NCI-H187 (cell line): ENCODE measurements at places on chromosomes 11 and 22.
A peak's percentile ranks its signal among the peaks of the same experiment; 100 is the strongest.

- no peak for DNase-seq
Measured at GRCh38 chr11:34636127-34636526, 15.2 kb downstream of the EHF start.

DNA sequence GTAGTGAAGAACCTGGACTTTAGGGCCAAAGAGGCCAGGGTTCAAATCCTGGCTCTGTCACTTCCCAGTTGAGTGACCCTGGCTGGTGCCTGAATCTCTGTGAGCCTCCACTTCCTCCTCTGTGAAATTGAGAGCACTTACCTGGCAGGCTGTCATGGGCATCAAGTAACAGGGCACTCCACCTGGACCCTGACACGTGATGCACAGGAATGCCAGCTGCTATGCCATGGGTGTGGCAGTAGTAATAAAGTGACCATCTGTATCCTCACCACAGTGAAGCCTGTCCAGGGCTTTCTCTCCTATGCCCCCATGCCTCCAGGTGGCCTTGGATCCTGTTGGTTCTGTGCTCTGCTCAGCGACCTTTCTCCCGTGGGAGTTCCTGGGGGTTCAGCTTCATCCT is 29.8 kb upstream of the PPP6R3 start:
- DNase-seq = no peak

DNA sequence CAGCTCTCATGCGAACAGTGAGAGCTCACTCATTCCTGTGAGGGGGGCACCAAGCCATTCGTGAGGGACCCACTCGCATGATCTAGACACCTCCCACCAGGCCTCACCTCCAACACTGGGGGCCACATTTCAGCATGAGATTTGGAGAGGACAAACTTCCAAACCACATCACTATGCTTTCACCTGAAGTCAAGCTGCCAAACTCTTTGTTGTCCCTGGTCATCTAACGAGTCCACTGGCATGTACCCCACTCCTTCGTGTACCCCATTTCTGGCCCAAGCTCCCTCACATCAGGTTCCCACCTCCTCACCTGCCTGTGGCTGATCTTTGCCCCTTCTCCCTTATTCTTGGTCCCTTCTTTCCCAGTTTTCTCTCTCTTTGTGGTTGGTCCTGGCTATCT is 198.9 kb downstream of the ADAMTS15 start:
- DNase-seq = no peak

GRCh38 chr11:117997823-117998579 is 11.8 kb downstream of the IL10RA start:
- no peak for DNase-seq

GRCh38 chr11:2385156-2386151 is 8.3 kb downstream of the CD81 start:
- no peak for DNase-seq

DNA sequence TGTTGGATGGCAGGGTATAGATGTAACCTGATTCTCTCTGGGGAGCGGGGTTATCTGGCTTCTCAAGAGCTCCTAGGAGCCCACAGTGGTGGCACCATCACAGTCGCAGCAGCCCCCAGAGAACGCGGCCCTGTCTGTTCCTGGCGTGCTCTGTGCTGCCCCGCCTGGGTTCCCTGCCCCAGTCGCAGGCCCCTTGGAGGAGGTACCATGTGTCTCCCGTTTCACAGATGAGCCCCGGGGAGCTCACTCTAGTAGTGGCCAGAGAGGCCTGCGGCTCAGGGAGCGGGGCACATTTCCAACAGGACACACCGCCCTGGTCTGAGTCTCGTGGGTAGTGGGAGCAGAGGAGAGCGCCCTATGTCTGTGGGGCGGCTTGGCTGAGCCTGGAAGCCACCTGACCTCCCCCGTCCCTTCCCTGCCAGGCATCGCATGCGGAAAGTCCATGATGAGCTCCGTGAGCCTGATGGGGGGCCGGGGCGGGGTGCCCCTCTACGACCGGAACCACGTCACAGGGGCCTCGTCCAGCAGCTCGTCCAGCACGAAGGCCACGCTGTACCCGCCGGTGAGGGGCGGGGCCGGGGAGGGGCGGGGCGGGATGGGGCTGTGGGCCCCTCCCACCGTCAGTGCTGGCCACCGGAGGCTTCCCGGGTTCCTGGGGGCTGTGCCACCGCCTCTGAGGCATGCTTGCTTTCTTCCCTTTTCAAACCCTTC is 21.0 kb upstream of the PPP6R3 start:
- no peak for DNase-seq

- no peak for DNase-seq
Measured at GRCh38 chr11:45654231-45655011, 11.0 kb downstream of the CHST1 start.

DNA sequence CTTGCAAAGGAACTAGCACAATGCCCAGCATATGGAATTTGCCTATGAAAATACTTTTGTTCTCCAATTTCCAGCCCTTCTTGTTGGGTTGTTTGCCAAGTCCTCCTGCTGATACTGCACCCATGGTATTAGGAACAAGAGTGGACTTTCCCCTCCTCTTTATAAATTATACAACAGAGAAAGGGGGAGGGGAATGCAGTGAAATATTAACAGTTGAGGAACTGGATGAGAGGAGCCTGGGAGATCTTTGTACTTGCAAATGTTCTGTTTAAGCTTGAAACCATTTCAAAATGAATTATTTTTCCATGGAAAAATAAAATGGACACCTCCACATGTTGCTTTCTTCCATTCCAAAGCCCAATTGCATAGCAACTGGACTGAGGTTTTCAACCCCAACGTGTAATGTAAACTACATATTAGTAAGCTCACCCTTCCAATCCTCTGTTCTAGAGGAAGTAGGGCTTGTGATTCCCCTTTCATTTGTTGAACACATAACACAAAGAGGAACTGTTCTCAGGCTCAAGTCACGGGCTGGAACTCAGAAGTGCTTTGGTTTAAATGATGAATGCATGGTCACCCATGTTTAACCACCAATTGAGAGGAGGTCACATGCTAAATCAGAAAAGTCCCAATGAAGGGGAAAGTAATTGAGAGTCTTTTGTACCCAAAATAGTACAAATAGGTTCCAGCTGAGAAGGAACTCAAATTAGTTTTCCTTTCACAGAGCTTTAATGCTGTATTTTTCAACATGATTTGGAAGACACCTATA is 66.2 kb upstream of the ZC3H12C start:
- no peak for DNase-seq

- DNase-seq = no peak
Measured at GRCh38 chr11:103929170-103929903, 107.1 kb upstream of the DDI1 start.

DNA sequence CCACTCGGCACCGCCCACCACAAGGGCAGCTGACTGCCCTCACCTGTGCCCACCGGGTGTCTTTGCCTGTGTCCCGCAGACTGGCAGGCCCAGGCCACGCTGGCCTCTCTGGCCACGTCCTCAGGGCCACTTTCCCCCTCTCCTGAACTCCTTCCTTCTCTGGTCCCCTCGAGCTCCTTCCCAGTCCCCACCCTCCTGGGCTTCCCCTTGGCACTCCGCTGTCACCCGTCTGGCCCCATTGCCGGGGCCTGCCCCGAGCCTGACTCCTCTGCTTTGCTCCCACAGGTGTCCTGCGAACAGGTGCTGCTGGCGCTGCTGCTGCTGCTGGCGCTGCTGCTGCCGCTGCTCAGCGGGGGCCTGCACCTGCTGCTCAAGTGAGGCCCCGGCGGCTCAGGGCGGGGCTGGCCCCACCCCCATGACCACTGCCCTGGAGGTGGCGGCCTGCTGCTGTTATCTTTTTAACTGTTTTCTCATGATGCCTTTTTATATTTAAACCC is 14.2 kb downstream of the MCAT start:
- DNase-seq = peak; percentile 27

- DNase-seq = no peak
Measured at GRCh38 chr11:68763181-68763721, 11.9 kb upstream of the TESMIN start.

DNA sequence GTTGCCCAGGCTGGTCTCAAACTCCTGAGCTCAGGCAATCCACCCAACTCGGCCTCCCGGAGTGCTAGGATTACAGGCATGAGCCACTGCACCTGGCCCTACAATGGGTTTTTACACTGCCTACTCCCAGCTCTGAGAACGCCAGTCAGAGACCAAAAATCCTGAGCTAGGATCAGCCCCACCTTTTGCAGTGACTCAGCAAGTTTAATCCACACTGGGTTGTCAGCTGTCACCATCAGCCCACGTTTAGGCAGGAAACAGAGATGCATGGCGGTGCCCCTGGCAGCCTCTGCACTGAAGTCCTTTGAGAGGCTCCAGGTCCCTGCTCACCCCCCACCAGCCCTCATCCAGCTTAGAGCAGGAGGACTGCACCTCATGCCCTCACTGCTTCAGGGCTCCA is 117.6 kb downstream of the ARHGAP8 start:
- no peak for DNase-seq

DNA sequence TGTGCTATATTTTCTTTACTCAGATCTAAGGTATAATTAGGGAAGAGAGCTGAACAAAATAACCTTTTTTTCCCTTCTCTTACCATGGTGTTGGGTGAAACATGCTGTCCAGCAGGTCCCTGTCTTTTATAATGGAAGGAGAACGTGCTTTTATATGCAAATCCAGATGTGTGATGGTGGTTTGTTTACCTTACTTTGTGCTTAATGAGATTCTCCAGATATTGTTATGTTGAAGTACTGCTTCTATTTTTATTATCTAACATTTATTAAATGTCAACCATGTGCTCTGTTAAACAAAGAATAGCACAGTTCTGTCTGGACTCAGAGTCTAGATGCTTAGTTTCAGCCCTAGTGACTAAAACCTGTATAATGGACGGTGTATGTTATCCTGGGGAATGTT is 10.1 kb upstream of the GRIK4 start:
- no peak for DNase-seq

GRCh38 chr22:45308391-45308956 is 1.3 kb upstream of the FAM118A start:
- no peak for DNase-seq

- DNase-seq = no peak
Measured at GRCh38 chr11:98740321-98740720, 280.4 kb upstream of the CNTN5 start.

- no peak for DNase-seq
Measured at GRCh38 chr11:57307666-57308270, 17.0 kb downstream of the TNKS1BP1 start.

- no peak for DNase-seq
Measured at GRCh38 chr11:1036303-1036923, at the start of gene MUC6. Gene MUC6 (minus strand): TSS chr11:1036718. CDS start chr11:1036655, 63 bp downstream.

DNA sequence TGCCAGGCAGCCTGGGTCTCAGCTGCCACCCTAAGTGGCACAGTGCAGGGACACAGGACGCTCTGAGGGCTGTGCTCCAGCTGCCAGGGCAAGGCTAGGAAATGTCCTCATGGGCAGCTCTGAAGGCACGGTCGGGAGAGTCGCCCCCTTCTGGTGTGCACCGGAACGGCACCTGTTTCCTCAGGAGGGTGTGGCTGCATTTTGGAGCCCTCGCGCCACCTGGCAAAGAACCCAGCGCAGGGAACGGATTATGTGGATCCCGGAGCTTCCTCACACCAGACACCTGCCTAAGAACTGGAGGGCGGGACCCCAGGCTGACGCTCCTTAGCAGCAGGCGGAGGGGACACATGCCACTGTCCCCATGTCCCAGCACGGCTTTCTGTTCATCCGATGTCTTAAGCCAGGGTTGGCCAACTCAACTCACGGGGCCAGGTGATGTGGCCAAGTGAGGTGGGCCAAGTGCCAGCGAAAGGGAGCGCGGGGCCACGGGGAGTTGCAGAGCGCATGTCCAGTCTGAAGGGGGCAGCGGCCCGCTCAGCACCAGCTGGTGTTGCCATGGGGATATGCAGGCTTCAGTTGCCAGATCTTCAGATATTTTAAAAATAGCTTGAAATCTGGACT is 5.1 kb upstream of the SLC22A8 start:
- DNase-seq = no peak

DNA sequence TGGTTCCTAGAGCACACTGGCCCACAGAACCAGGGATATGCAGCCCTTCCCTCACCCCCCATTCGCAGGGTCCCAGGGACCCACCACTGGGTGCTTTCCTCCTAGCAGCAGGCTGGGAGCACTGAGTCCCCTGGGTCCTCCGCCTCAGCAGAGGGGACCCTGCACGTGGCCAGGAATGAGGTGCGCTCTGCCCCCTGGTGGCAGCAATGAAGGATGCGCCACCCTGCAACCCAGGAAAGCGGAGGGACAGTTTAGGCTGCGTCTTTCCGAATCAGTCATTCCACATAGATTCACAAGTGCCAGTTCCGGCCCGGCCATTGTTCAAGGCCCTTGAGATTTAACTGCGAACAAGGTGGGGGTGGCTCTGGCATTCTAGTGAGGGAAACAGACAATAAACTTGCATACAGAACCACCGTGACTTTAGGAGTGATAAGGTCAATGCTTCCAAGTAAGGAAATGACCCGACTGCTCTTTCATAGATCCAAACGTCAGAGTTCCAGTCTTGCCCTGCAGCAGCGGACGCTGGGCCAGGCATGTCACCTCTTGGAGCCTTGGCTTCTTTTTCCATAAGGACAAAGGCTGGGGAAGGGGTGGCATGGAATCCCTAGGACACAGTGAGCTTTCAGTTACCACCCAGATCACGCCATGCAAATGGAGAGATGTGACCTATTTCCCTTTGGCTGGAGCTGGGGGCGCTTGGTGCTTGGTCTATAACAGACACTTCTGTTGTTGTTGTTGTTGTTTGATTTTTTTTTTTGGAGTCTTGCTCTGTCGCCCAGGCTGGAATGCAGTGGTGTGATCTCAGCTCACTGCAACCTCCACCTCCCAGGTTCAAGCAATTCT is 7.7 kb downstream of the RIN1 start:
- peak; percentile 4 for DNase-seq
